ENCODE measurements at places on chromosomes 5 and 9. TPM values are rescaled to one million over a fixed set of nuclear protein-coding genes. Genes with fewer than 3 reads are reported as not detected.

The AK8 gene
- total RNA-seq = 1.1 TPM

The PCDHB2 gene
- total RNA-seq = 0.80 TPM

The MYMK gene
- total RNA-seq = not detected

The ELP1 gene
- total RNA-seq = 19.7 TPM

The PAEP gene
- not detected for total RNA-seq

The MACIR gene
- total RNA-seq = 8.2 TPM

Measured in esophagus squamous epithelium (tissue), 5 donors.